Spleen (tissue), 13 donors: ENCODE measurements at places on chromosomes 4 and X. TPM values are rescaled to one million over a fixed set of nuclear protein-coding genes. Genes with fewer than 3 reads are reported as not detected.
A peak's percentile ranks its signal among the peaks of the same experiment; 100 is the strongest.

GPC3 gene
- 1.5 TPM for polyA plus RNA-seq

GPRIN3 gene
- 2.2 TPM for polyA plus RNA-seq

RPL9 gene
- polyA plus RNA-seq, result 4,989 TPM

GABRE gene
- 1.8 TPM for polyA plus RNA-seq

NUDT6 gene
- 12.5 TPM for polyA plus RNA-seq

LANCL3 gene
- under 0.01 TPM for polyA plus RNA-seq

APBB2 gene
- polyA plus RNA-seq, result 5.1 TPM

DNA sequence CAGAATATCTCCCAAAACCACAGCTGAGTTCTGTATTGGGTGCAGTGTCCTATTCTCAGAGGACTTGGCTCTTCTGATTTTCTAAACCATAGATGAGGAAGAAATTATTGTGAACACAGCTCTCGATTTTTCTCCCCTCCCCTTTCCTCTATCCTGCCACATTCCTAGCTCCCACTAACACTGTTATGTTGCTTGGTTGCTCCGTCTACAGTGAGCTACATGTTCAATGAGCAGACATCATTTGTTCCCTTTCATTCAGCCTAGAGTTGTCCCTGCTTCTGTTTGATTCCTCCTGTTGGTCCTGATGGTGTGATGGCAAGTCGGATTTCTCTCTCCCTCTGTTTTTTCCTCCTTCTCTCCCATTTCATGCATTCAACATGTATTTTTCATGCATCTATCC is 65.9 kb downstream of the DIPK2B start:
- no peak overlapping the region for H3K27ac ChIP-seq
- no peaks in the 10 kb centered on the region for H3K36me3 ChIP-seq
- DNase-seq, result no peak
- H3K4me1 ChIP-seq, result no peaks in the 10 kb centered on the region
- H3K27me3 ChIP-seq, result no peaks in the 10 kb centered on the region
- H3K4me3 ChIP-seq, result no peak overlapping the region

- DNase-seq, result no peak
- H3K4me3 ChIP-seq, result no peak overlapping the region
- H3K27me3 ChIP-seq, result no peaks in the 10 kb centered on the region
- H3K27ac ChIP-seq, result no peak overlapping the region
- H3K36me3 ChIP-seq, result no peaks in the 10 kb centered on the region
Measured at GRCh38 chr4:169142906-169143305, 127.8 kb downstream of the SH3RF1 start.

DNA sequence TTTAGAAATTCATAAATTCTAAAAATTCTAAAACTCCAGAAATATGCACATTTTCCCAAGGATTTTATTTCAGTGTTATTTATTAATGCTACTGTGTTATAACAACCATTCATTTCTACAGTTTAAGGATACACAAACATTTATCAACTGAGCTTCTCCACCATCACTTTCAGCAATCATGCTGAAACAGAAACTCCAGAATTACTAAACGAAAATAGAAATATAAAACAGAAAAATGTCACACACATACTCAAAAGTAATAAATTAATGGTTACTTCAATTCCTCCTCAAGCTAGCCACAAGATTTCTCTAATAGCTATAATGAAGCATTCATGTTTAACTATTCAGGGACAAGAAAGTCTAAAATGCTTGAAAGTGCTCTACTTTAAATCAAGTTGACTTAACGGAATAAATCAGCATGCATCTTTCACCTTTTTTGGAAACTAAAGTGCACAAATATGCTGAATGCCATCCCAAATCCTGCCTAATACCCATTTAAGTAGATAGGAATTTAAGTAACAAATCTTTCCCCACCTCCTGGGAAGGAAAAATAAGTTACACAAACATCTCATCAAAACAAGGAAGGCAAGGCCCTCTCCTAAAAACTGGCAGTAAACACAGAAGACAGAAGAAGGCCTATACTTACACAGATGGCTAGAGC is 563 bp downstream of the FAM13A start:
- no peaks in the 10 kb centered on the region for H3K36me3 ChIP-seq
- DNase-seq, result no peak
- H3K27ac ChIP-seq, result peak overlapping the region; percentile 68
- peak overlapping the region; percentile 20 for H3K4me3 ChIP-seq
- H3K27me3 ChIP-seq, result no peaks in the 10 kb centered on the region
- H3K4me1 ChIP-seq, result peaks cover 17% of the 10 kb centered on the region

GRCh38 chrX:118506805-118507480 is 11.3 kb downstream of the DOCK11 start:
- no peaks in the 10 kb centered on the region for H3K27me3 ChIP-seq
- peaks cover 48% of the 10 kb centered on the region for H3K4me1 ChIP-seq
- no peaks in the 10 kb centered on the region for H3K36me3 ChIP-seq
- H3K27ac ChIP-seq, result no peak overlapping the region
- no peak for DNase-seq

GRCh38 chrX:110402091-110402849 is 43.6 kb downstream of the RTL9 start:
- no peak for DNase-seq
- H3K27me3 ChIP-seq, result no peaks in the 10 kb centered on the region
- H3K4me1 ChIP-seq, result no peaks in the 10 kb centered on the region
- no peaks in the 10 kb centered on the region for H3K36me3 ChIP-seq

- no peaks in the 10 kb centered on the region for H3K36me3 ChIP-seq
- DNase-seq, result no peak
- no peaks in the 10 kb centered on the region for H3K27me3 ChIP-seq
- H3K27ac ChIP-seq, result no peak overlapping the region
- H3K4me3 ChIP-seq, result no peak overlapping the region
Measured at GRCh38 chr4:114980932-114981708, 132.3 kb downstream of the NDST4 start.

DNA sequence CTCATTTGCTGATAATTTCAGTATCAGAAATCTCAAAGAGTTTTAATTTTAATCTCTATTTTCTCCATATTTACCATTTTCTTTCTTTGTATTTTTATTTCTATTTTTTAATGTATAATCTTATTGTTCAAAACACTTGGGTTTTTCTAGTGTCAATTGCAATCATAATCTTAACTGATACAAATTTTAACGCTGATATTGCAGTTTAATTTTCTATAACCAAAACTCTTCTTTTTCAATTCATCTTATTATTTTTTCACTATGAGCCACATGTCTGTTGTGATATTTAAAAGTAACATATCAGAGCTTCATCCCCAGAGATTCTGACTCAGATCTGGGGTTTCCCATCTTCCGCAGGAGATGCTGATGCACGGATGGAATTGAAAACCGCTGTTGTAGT is 16.2 kb downstream of the ADAM29 start:
- H3K27ac ChIP-seq, result no peak overlapping the region
- H3K27me3 ChIP-seq, result no peaks in the 10 kb centered on the region
- H3K4me3 ChIP-seq, result no peak overlapping the region
- no peak for DNase-seq
- H3K36me3 ChIP-seq, result no peaks in the 10 kb centered on the region

DNA sequence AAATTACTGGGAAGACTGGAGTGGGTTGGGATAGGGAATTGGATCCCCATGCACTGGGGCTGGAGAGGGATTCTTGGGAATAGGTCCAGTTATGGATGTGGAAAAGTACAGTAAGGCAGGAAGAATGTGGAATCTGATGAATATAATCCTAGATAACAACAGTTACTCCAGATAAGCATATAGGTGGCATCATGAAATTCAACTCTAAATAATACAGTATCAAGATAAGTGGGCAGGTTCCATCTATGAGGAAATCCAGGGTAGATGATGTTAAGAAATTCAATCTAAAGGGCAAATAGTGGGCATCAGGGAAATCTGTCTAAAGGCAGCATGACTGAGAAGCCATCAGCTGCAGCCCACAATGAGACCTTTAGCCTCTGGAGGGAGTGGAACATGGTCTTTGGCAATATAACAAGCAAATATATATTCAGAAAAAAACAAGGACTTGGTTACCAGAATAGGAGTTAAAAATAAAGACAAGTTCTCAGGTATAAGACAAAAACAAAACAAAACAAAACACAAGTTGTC is 1.2 kb downstream of the DTHD1 start:
- H3K4me1 ChIP-seq, result peaks cover 13% of the 10 kb centered on the region
- no peaks in the 10 kb centered on the region for H3K36me3 ChIP-seq
- peak overlapping the region; percentile 19 for H3K4me3 ChIP-seq
- DNase-seq, result no peak
- H3K27me3 ChIP-seq, result no peaks in the 10 kb centered on the region

GRCh38 chrX:119228512-119229252 is 7.4 kb upstream of the PGRMC1 start:
- H3K4me1 ChIP-seq, result no peaks in the 10 kb centered on the region
- no peak overlapping the region for H3K4me3 ChIP-seq
- H3K27me3 ChIP-seq, result no peaks in the 10 kb centered on the region
- no peak overlapping the region for H3K27ac ChIP-seq
- no peaks in the 10 kb centered on the region for H3K36me3 ChIP-seq
- DNase-seq, result no peak

GRCh38 chr4:66475596-66475995 is 805.3 kb upstream of the EPHA5 start:
- no peaks in the 10 kb centered on the region for H3K27me3 ChIP-seq
- no peak for DNase-seq

DNA sequence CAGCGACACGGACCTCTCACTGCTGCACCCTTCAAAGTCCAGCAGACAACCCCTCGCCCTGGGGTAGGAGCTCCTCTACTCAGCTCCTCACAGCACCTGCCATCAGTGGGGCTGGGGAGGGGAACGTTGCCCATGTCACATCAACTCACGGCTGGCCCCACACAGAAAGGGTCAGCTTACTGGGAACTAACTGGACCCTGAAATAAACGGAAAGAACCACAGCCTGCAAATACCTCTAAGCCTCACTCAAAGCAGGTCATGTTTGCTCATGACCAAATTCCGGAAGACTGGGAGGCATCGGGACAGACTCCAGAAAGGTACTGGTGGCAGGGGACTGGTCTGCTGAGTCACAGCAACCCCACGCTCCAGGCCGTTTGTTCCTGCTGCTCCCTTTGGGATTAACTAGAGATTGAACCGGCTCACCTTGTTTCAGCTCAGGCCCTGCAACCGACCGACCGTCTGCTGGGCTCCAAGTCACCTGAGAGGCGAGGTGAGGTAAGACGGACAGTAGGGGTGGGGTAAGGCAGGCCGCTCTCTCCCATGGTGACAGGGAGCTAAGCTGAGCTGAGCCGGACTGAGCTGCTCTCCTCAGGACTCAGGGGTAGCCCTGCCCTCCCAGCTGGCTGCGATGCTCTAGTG is 5.6 kb downstream of the G6PD start:
- H3K36me3 ChIP-seq, result peaks cover 5% of the 10 kb centered on the region
- H3K4me3 ChIP-seq, result peak overlapping the region; percentile 58
- DNase-seq, result peak; percentile 77
- H3K27me3 ChIP-seq, result no peaks in the 10 kb centered on the region
- H3K27ac ChIP-seq, result peak overlapping the region; percentile 75
